ENCODE measurements at places on chromosomes 13 and 19.

DNA sequence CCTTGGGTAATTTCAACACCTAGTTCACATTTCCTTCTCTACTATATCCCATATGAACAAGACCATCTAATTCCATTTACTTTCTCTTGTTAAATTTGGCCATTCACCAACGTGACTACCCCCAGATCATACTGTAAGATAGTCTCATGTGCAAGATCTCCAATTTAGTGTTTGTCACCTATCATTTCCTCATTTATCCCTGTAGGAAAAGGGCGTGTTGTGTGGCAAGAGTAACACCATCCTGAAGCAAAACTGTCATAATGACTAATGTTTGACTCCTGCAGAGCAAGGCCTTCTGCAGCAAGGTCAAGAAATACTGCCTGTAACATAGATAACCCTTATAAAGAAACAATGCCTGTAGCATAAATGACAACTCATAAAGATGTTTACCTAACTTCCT is 51.3 kb downstream of the SUCLA2 start:
- no peak for DNase-seq

DNA sequence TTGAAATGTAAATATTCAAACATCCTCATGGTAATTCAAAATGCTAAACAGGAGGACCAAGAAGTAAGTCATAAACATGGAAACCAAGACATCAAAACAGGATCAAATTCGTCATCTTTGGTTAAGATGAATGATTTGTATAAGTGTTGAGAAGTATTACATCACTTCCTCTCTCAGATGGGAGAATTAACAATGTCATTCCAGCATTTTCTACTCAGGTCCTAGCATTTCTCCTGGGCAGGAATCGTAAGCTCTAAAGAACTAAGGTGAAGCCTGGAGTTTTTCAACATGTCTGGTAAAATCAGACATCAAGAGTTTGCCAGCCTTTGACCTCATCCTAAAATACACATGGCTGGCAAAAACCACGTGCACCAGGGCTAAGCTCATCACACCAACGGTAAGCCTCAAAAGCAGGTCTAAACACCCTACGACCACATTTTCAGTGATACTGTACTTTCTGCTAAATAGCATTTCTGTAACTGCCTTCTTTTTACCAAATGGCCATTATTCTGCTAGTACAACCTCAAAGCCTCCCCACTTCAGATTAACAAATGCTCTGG is 24.8 kb downstream of the RANBP3 start:
- DNase-seq: no peak

DNA sequence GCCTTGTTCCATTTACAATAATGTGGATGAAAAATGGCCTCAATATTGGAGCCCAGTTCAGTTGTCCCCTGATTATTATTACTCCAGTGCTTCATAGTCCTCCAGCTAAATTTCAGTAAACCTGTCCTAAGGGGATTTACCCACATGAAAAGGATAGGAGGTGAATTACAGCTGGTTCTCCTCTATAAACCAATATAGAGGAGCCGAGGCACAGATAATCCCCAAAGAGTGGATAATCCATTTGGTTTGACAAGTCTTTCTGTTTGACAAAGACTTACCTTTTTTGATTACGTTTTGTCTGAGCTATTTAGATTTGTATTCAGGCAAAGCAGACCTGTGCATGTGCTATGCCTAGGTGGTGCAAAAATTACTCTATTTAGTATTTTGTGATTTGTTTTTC is 2.7 kb downstream of the CNMD start:
- no peak for DNase-seq

DNA sequence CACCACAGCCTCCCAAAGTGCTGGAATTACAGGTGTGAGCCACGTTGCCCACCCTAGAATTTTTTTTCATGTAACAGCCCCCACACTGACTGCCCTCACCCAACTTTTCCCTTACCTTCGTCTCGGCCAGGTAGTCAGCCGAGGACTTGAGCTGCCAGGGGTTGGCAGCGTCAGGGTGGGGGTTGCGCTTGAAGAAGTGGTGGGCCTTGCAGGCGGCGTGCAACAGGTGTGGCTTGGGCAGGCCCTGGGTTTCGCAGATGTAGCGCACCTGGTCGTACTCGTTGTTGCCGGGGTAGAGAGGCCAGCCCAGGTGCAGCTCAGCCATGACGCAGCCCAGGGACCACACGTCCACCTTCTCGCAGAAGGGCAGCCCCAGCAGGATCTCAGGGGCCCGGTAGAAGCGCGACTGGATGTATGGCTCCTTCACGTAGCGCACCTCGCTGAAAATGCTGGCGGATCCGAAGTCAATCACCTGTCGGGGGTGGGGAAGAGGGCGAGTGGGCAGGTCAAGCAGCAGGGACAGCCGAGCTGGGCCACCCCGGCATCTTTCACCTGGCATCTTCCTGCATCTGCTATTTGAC is 6.2 kb downstream of the HIPK4 start:
- DNase-seq: no peak

GRCh38 chr13:33775339-33776108 is 42.4 kb upstream of the RFC3 start:
- DNase-seq: no peak

GRCh38 chr13:76848596-76848995 is 37.6 kb downstream of the KCTD12 start:
- DNase-seq: no peak

GRCh38 chr13:113404723-113405471 is 41.0 kb upstream of the GRTP1 start:
- no peak for DNase-seq

GRCh38 chr19:35043906-35044305 is 2.4 kb downstream of the HPN start:
- no peak for DNase-seq

DNA sequence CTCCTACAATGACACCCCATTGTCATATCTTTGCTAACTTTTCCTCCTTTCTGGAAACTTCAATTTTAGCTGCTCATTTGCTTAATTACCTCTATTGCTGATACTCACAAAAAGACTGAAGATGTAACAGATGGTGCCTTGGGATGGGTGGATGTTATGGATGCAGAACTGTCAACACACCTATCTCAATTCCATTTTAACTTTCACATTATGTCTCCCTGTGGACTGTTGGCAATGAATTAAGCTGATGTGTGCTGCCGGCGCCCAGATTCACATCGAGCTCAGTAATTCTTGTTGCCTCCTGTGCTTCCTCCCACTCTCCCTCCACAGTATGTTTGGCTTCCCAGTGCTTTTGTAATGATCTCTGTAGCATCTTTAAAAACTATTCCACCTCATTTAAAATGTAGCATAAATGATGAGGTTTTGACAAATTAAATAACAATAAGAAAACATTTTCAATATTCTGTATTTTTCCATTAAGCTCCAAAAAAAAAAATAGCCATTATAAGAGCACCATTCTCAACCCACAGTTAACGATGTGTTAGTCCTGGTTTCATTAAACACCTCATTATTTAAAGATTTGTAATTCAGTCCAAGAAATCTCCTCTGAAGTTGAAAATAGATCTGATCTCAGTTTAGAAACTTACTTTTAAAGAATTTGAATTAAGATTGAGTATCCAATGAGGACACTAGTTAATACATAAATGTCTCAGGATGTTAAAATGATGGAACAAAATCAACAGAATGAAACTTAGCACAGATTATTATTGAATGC is 99.9 kb upstream of the FAM216B start:
- DNase-seq: no peak

- no peak for DNase-seq
Observed at GRCh38 chr19:7597689-7598088, 2.0 kb downstream of the CAMSAP3 start.

All from caudate nucleus (tissue), 63 donors.